ENCODE measurements at places on chromosomes 4 and X. TPM values are rescaled to one million over a fixed set of nuclear protein-coding genes. Genes with fewer than 3 reads are reported as not detected.

FRYL gene
- 43.1 TPM for total RNA-seq

PLXNA3 gene
- 62.9 TPM for total RNA-seq

HSPA4L gene
- total RNA-seq, result 9.7 TPM

MAOA gene
- total RNA-seq, result 18.9 TPM

ZDHHC15 gene
- total RNA-seq, result 3.7 TPM

USP17L12 gene
- total RNA-seq, result not detected

DRD5 gene
- not detected for total RNA-seq

CYP4V2 gene
- 8.2 TPM for total RNA-seq

MSN gene
- total RNA-seq, result 16.7 TPM

CENPVL1 gene
- total RNA-seq, result 0.85 TPM

TEX13B gene
- not detected for total RNA-seq

ADAM29 gene
- 0.29 TPM for total RNA-seq

BRS3 gene
- total RNA-seq, result 0.10 TPM

ATP1B4 gene
- not detected for total RNA-seq

XAGE1A gene
- total RNA-seq, result not detected

CSAG3 gene
- 0.40 TPM for total RNA-seq

RAB40A gene
- total RNA-seq, result 0.51 TPM

CFAP99 gene
- 0.43 TPM for total RNA-seq

C1QTNF7 gene
- total RNA-seq, result 1.8 TPM

GPR82 gene
- not detected for total RNA-seq

PHOX2B gene
- 0.36 TPM for total RNA-seq

AMBN gene
- total RNA-seq, result 0.36 TPM

CLDN2 gene
- 4.7 TPM for total RNA-seq

MEPE gene
- not detected for total RNA-seq

ANKRD50 gene
- 18.6 TPM for total RNA-seq

SORCS2 gene
- 13.4 TPM for total RNA-seq

IL21 gene
- not detected for total RNA-seq

MAGEA3 gene
- total RNA-seq, result not detected

ZAR1 gene
- not detected for total RNA-seq

HSFX3 gene
- not detected for total RNA-seq

IL2 gene
- not detected for total RNA-seq

CACNA1F gene
- 0.48 TPM for total RNA-seq

EFNB1 gene
- 63.7 TPM for total RNA-seq

GALNT7 gene
- 100 TPM for total RNA-seq

PRDM5 gene
- 15.7 TPM for total RNA-seq

HPSE gene
- total RNA-seq, result 87.8 TPM

CCKAR gene
- total RNA-seq, result 4.3 TPM

PABPC1L2B gene
- total RNA-seq, result 0.17 TPM

PCDH11X gene
- total RNA-seq, result 6.9 TPM

RHOXF1 gene
- total RNA-seq, result not detected

OTUD6A gene
- total RNA-seq, result not detected

MAGEA9B gene
- total RNA-seq, result not detected

GPR173 gene
- 11.5 TPM for total RNA-seq

PAGE2B gene
- total RNA-seq, result not detected

OPRPN gene
- not detected for total RNA-seq

NAP1L3 gene
- total RNA-seq, result 8.4 TPM

SCFD2 gene
- 11.2 TPM for total RNA-seq

PDE5A gene
- total RNA-seq, result 23.9 TPM

TCP11X2 gene
- total RNA-seq, result not detected

MAGEB10 gene
- not detected for total RNA-seq

TMEM47 gene
- 23.6 TPM for total RNA-seq

ETDA gene
- total RNA-seq, result not detected

PLXNB3 gene
- total RNA-seq, result 1.4 TPM

CLCN4 gene
- total RNA-seq, result 13.0 TPM

GYPB gene
- total RNA-seq, result not detected

HTN3 gene
- not detected for total RNA-seq
